Skeletal muscle tissue (tissue), 5 donors: ENCODE measurements at places on chromosomes 12 and 14. TPM values are rescaled to one million over a fixed set of nuclear protein-coding genes. Genes with fewer than 3 reads are reported as not detected.

Gene NT5DC3
- 9.9 TPM for total RNA-seq

Gene TSPAN11
- 7.3 TPM for total RNA-seq

Gene POLE2
- total RNA-seq, result 15.1 TPM

Gene SSPN
- total RNA-seq, result 56.9 TPM

Gene DAD1
- total RNA-seq, result 244 TPM

Gene KLHL33
- 2.1 TPM for total RNA-seq

Gene SALL2
- total RNA-seq, result 5.2 TPM

Gene AHNAK2
- total RNA-seq, result 11.5 TPM

Gene RNASE7
- not detected for total RNA-seq

Gene BICDL1
- 1.0 TPM for total RNA-seq

Gene INSM2
- not detected for total RNA-seq

Gene KRT82
- not detected for total RNA-seq

Gene LRRIQ1
- total RNA-seq, result not detected

Gene RBP5
- not detected for total RNA-seq

Gene SOCS4
- total RNA-seq, result 9.4 TPM
